Caki2 (cell line): ENCODE measurements at places on chromosomes 6 and 20.
A peak's percentile ranks its signal among the peaks of the same experiment; 100 is the strongest.

- no peak for DNase-seq
Measured at GRCh38 chr6:43368259-43369160, 937 bp downstream of the ZNF318 start.

GRCh38 chr6:148524976-148525375 lies 182.3 kb downstream of the SASH1 start:
- DNase-seq = peak; percentile 47

DNA sequence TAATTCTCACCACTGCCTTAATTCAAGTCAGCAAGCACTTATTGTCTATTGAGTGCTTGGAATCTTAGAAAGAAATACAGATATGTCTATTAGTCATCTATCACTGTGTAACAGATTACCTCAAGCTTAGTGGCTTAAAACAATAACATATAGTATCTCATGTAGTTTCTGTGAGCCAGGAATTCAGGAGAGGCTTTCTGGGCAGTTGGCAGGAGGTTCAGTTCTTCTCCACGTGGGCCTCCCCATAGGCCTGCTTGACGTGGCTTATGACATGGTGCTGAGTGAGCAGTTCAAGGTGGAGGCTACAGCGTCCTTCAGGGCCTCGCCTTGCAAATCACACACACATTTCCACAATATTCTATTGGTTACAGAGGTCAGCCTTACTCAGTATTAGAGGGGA lies 69.7 kb downstream of the DTD1 start:
- DNase-seq = peak; percentile 65

DNA sequence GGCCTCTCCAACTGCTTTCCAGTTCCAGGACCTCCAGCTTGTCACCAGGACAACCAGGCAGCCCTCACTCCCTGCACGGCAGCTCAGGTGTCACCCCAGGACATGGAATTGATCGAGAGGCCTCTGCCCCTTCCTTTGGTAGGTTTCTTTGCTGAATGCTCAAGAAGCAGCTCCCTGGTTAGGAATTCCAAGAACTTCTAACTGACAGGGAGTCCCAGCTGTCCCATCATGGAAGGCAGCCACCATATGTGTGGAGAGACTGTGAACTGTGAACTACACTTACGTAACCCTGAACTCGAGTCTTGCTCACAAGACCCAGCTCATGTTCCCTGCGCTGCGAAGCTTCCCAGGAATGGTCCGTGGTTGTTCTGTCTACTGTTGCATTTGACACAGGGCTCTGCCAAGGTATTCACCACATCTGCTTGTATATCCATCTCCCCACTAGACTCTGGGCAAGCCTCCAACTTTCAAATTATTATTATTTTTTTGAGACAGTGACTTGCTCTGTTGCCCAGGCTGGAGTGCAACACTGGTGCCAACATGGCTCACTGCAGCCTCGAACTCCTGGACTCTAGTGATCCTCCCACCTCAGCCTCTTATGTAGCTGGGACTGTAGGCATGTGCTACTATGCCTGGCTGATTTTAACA lies 35.7 kb downstream of the MGME1 start:
- DNase-seq = no peak

DNA sequence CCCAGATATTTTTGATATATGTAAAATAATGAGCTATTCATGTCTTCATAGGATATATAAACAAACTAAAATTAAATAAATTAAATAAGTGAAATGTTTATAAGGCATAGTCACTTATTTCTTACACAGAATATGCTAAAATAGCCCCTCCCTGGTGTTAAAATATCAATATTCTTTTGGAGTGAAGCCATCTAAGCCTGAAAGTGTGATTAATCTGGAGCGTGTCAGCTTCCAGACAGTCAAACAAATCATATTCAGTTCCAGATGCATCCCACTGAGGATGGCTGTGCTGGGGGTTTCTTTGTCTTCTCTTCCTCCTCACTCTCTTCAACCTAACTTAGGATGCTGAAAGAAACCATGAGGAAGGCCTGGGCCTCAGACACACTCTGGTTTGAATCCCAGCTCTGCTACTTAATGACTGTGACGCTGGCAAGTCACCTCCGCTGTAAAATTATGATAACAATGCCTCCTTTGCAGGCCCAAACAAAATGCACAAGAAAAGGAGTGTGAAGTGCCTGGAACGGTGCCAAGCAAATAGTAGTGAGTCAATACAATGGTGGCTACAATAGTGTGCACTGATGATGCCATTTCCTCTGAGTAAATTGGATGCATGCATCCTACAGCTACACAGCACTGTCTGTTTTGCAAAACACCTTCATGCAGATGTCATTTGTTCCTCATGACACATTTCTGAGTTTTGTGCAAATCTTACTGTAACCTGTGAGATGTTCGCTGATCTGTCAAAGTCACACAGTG lies 161.4 kb downstream of the FOXC1 start:
- DNase-seq = no peak

DNA sequence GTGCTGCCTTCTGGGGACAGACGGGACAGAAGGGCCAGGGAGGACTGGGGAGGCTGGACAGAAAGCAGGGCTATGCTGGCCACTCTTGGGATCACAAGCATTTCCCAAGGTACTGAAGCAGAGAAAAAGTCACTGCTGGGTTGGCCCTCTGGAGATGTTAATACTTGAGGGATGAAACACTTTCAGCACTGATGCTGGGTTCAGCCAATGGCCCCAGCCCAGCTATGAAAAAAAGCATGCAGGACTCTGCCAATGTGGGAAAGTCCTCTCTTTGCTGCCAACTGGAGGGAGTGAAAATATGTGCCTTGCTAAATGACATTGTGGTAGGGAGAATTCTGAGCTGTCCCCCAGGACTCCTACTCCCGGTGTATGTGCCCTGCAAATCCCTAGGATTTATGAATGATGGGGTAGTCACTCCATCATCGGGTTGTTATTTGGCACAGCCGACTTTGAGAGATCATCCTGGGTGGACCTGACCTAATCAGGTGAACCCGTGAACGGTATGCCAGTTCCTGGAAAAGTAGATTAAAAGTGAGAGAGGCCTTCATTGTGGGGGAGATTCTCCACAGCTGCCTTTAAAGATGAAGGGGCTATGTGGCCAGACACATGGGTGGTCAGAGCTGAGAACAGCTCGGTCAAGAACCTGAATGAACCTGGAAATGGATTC lies 119.9 kb upstream of the TRAF3IP2 start:
- no peak for DNase-seq

DNA sequence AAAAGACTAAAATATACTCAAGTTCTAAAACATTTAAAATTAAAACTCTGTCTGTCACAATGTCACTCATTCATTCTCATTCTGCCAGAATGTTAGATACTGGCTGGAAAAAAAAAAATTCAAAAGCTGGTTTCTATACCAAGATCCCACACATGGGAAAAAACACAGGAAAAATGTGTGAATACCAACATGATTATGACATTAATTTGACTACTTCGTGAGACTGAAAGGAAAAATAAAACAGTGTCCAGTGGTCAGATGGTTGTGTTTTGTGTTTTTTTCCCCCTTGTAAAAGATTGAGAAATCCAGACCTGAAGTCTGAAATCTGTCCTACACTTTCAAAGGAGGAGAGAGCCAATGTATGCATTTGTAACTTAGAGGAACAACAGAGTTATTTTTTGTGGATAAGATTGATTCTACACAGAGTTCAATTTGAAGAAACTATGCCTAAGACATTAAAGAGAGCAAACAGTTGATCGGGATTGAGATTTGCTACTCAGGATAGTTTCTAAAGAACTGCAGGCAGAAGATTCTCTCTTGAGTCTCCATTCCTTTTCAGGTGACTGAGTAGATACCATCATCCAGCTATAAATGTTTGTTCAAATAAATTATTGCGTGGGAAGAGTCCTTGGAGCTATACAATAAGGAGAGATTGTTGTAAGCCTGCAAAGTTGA lies 39.2 kb upstream of the TXLNB start:
- DNase-seq = no peak
